ENCODE measurements at places on chromosomes 4 and X. TPM values are rescaled to one million over a fixed set of nuclear protein-coding genes. Genes with fewer than 3 reads are reported as not detected.

DNA sequence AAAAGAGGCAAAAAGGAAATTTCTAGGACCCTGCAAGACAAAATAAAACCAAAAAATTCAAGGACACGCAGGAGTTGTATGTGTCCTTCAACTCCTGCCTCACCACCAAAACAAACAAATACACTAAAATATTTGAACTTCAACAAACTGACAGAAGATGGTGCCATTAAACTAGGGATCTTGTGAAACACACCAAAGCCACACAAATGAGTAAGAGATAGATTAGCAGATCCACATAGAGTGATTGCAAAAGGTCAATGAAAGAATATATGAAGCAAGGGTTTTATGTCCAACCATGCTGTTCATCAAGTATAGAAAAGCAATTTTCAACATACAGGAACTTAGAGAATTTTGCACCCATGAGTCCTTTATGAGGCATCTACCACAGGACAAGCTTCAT is 40.1 kb upstream of the SCML1 start:
- no peak for DNase-seq

- no peak for DNase-seq
Measured at GRCh38 chr4:138114434-138114833, 127.7 kb downstream of the SLC7A11 start.

GRCh38 chrX:154732421-154733065 is 18.3 kb downstream of the GAB3 start:
- no peak for DNase-seq

GRCh38 chrX:16552546-16552945 is 97.4 kb upstream of the S100G start:
- DNase-seq = no peak

- DNase-seq = no peak
Measured at GRCh38 chr4:30839583-30840520, 119.7 kb downstream of the PCDH7 start.

GRCh38 chrX:2521092-2521926 is 20.5 kb upstream of the DHRSX start:
- no peak for DNase-seq

GRCh38 chrX:44705817-44706551 is 137.8 kb upstream of the DUSP21 start:
- no peak for DNase-seq

- no peak for DNase-seq
Measured at GRCh38 chrX:138856881-138857604, 145.5 kb upstream of the FGF13 start.

DNA sequence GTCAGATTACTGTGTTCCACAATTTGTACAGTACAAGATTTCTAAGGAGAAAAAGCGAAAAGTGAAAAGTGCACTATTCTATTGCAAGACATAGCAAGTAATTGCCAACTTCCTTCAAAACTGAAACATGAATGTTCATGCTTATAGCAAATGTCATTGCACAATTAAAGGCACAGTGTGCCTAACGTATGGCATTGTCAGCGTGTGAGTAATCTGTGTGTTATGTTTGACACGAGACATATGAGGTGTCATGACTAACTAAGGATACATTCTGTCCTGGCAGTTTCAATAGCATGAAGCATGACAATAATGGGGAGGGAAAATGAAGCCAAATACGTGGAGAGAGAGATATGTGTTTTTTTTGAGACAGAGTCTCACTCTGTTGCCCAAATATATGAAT is 33.6 kb upstream of the TBC1D9 start:
- no peak for DNase-seq

GRCh38 chrX:140509468-140510305 is 4.8 kb upstream of the SOX3 start:
- DNase-seq = no peak

DNA sequence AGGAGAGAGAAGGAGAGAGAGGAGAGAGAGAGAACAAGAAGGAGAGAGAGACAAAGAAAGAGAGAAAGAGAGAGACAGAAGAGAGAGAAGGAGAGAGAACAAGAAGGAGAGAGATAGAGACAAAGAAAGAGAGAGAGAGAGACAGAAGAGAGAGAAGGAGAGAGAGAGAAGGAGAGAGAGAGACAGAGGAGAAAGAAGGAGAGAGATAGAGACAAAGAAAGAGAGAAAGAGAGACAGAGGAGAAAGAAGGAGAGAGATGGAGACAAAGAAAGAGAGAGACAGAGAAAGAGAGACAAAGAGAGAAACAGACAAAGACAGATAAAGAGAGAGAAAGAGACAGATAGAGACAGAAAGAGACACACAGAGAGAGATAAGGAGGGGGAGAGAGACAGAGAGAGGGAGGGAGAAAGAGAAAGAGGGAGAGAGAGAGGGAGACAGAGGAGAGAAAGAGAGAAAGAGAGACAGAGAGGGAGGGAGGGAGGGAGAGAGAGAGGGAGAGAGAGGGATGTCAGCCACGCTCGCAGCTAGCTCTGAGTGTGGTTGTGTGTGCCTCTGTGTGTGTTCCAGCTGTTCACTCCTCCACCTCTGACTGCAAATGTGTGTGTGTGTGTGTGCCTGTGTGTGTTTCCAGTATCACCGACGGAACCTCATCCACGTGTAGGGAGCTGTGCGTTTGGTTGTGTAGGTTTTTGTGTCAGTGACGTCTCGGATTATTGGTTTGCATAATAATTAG is 105.8 kb downstream of the CRLF2 start:
- no peak for DNase-seq

DNA sequence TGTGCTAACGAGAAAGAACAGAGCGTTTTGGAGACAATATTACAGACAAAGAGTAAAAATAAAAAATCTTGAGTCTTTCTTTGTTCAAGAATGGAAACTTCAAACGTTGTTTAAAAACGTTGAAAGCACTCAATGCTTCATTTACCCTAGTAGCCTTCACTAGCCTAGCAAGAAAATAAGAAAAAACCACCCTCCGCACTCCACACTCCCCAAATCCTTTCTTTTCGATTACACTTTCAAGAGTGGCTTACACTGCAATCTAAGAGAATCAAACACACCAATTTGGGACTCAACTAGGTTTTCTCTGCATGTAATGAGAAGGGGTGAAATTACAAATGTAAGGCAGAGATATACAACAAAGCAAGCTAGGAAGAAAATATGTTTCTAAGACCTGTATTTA is 4.7 kb downstream of the TMSB4X start:
- DNase-seq = no peak

GRCh38 chrX:107673431-107673830 is 45.1 kb downstream of the PRPS1 start:
- DNase-seq = no peak

GRCh38 chrX:24480400-24480865 is 15.3 kb downstream of the PDK3 start:
- DNase-seq = no peak

DNA sequence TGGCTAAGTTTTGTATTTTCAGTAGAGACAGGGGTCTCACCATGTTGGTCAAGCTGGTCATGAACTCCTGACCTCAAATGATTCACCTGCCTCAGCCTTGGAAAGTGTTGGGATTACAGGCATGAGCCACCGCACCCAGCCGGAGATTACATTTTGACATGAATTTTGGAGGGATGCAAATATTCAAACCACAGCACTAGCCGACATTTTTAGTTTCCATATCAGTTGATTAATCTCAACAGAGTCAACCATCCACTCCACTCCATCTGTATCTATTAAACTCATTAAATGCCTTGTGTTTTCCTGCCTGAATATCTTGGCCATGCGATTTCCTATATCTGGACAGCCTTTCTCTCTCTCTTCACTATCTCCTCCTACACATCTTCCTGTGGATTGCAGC is 64.1 kb upstream of the PDGFRA start:
- no peak for DNase-seq

DNA sequence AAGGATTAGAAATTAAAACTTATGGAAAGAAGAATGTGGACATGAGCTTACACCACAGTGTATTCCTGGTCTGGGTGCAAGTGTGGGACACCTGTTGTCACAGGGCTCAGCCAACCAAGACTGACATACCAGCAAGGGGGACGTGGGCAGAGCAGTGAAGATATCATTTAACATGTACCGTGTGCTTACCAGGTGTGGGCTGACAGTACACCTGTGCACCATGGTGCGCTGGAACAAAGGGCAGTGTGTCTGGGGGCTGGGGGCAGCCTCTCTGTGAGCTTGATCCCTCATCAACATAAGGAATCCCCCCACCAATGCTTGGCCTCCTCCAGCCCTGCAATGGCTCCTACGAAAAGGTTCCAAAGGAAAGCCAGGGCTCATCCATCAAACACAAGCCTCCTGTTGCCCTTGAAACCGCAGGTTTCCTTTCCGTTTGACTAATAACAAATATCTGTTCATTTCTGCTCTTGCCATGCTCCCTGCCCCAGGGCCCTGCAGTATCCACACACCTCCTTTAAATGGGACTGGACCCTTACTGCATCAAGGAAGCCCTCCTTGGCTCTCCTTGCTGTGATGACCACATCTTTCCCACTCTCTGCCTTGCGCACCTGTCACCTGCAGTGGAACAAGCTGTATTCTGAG is 16.7 kb downstream of the EVC2 start:
- no peak for DNase-seq

The GK2 gene
- not detected for total RNA-seq

The SLC2A9 gene
- 1.2 TPM for total RNA-seq

The ABCG2 gene
- total RNA-seq = 0.66 TPM

The ALAS2 gene
- total RNA-seq = not detected

Measured in activated naive CD8-positive, alpha-beta T cell treated with anti-CD3 and anti-CD28 coated beads for 36 hours (primary cell).